ENCODE measurements at places on chromosomes 4 and X. TPM values are rescaled to one million over a fixed set of nuclear protein-coding genes. Genes with fewer than 3 reads are reported as not detected.

- no peak overlapping the region for H3K27ac ChIP-seq
- no peak overlapping the region for H3K4me3 ChIP-seq
- H3K36me3 ChIP-seq, result no peaks in the 10 kb centered on the region
Measured at GRCh38 chr4:53618321-53618720, 27.0 kb upstream of the LNX1 start.

GRCh38 chr4:8534129-8534528 lies 46.1 kb upstream of the GPR78 start:
- H3K27ac ChIP-seq, result no peak overlapping the region
- H3K4me1 ChIP-seq, result peaks cover 2% of the 10 kb centered on the region
- H3K27me3 ChIP-seq, result peaks cover 3% of the 10 kb centered on the region

DNA sequence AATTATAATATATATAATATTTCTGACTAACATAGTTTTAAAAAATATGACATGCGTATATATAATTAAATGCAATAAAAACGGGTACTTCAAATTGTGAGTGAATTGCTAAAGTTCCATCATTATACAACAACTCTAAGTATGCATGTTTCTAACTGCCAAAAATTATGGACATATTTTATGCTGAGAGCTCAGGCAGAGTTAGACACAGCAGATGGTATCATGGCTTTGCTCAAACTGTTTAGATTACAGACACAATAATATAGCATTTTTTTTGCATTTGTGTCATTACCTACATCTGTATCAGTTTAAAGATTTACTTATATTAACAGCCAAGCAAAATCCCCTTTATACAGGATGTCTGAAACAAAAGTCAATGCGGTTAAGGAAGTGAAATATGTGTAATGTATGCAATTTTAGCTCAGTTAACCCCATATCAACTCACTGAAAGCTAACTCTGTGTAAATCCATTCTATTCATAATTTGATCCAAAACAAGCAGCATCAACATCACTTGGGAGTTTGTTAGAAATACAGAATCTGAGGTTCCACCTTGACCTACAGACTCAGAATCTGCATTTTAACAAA lies 119.1 kb upstream of the CNKSR2 start:
- no peak for DNase-seq
- H3K27me3 ChIP-seq, result no peaks in the 10 kb centered on the region
- H3K4me3 ChIP-seq, result no peak overlapping the region
- no peaks in the 10 kb centered on the region for H3K4me1 ChIP-seq

GPC4 gene
- total RNA-seq, result not detected

FGF13 gene
- not detected for total RNA-seq

SPANXA1 gene
- not detected for total RNA-seq

MAGEC2 gene
- not detected for total RNA-seq

PCSK1N gene
- 0.93 TPM for total RNA-seq

LONRF3 gene
- total RNA-seq, result 0.40 TPM

AKAP4 gene
- not detected for total RNA-seq

All from activated CD8-positive, alpha-beta memory T cell treated with anti-CD3 and anti-CD28 coated beads, Interleukin-2, amount 10 ng/mL, durations not matched to agents 7 days and 5 days (primary cell).